ENCODE measurements at places on chromosomes 3 and 15.

DNA sequence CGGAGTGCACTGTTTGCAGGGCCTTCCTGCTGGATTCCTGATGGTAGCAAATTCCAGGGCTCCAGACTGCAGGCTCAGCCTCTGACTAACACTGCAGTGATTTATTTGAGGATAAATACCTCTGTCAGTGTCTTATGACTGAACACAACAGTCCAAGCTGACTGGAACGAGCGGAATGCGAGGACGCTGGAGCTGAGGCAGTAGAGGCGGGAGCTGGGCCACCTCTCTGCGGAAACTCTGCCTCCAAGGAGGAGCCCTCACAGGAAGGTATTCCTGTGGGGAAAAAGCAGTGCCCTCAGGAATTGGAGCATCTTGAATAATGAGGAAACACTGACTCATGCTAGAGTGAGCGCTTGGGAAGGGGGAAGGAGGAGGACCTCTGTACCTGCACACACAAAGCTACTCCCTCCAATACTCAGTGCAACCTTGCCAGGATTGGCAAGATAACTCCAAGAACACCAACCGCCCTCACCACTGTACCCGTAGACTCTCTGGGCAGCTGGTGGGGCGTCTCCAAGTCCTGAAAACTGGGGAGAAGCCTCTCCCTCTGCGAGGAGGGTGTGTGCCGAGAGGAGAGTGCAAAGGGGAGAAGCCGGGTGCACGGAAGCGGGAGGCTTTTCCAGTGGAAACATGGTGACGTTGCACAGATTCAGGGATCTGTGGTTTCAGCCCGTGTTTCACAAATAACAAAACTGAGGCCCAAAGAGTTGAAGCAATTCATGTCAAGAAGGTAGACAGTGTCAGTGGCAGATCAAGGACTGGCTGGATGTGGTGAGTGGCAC, 43.0 kb downstream of the VGLL4 start:
- no peak for DNase-seq

GRCh38 chr3:125059488-125060245, 3.9 kb upstream of the HEG1 start:
- DNase-seq = no peak

DNA sequence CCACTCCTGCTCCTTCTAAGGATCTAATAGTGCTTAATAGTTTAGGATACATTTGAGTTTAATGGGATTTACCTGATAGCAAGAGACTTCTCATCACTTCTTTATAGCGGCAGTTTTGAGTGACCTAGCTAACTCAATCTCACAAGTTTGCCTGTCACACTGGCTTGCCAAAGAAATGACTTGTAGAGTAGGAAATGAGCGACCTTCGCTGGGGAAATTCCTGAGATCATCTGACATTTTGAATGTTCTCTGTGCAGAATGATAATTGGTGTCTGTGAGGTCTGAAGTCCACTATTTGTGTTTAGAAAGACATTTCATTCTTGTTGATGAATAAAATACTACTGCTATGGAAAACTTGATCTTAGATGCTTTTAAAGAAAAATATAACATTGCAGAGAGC, 30.3 kb downstream of the SUCLG2 start:
- DNase-seq = no peak

- DNase-seq = no peak
Observed at GRCh38 chr3:189952272-189952671, 168.4 kb downstream of the P3H2 start.

- no peak for DNase-seq
Observed at GRCh38 chr3:43405888-43406642, 119.7 kb downstream of the SNRK start.

- no peak for DNase-seq
Observed at GRCh38 chr3:30077746-30078145, 528.7 kb upstream of the TGFBR2 start.

DNA sequence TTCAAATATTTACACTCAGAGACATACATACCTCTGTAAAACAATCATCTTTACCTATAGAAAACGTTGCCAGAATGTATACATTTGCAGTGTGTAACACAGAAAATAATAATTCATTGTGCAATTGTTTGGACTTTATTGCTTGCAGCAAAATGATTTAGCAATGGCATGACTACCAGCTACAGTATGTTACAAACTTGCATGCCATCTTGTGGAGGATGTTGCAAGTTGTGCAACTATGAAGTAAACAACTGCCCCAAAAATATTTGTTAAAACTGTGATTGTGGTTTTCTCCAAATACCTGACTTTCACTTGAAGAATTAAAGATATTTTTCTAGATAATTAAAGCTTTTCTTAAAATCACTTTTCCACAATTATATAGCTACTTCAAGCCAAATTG, 27.1 kb upstream of the C3orf49 start:
- no peak for DNase-seq

GRCh38 chr15:56871185-56871584, 47.3 kb upstream of the TCF12 start:
- no peak for DNase-seq

DNA sequence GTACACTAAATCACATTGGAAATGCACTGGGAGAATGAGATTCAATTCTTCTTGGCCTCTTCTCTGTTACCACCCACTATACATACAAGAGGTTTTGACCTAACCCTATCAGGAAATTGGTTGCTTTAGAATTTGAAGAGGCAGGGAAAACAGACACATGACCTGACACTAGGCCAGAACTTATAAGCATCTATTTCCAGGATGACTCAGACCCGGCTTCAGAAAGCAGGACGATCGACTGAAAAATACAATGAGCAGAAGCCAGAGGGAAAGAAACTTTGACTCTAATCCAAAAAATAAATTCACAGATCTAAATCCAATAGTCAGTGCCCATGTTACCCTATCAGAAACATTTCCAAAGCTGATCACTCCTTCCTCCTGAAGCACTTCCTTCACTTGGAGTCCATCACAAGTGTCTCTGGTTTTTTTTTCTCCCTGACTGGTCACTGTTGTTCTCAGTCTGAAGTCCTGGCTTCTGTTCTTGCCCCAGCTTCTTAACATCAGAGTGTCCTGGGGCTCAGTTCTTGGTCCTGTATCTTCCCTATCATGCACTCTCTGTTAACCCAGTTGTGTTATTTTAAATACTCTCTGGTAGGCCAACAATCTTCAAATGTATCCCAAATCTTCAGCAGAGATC, 133.6 kb downstream of the P2RY1 start:
- no peak for DNase-seq

- no peak for DNase-seq
Observed at GRCh38 chr15:53665930-53666329, 93.5 kb downstream of the WDR72 start.

DNA sequence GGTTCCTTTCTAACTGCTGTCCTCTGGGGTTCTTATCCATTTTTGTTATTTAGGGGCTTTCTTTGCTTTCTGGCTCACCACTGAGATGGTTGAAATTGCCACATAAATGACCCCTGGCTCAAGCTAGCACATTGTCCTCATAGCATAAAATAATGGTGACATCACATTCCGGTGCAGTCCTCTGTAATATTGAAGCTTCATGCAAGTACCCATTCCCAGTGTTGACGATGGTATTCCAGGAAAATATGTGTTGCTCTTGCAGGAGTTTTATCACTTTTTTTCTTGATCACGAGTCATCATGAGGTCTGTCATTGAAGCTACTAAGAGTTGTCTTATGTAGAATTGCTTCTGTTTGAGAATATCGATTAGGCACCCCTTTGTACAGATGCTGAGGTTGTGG, 56.1 kb downstream of the CRTC3 start:
- no peak for DNase-seq

DNA sequence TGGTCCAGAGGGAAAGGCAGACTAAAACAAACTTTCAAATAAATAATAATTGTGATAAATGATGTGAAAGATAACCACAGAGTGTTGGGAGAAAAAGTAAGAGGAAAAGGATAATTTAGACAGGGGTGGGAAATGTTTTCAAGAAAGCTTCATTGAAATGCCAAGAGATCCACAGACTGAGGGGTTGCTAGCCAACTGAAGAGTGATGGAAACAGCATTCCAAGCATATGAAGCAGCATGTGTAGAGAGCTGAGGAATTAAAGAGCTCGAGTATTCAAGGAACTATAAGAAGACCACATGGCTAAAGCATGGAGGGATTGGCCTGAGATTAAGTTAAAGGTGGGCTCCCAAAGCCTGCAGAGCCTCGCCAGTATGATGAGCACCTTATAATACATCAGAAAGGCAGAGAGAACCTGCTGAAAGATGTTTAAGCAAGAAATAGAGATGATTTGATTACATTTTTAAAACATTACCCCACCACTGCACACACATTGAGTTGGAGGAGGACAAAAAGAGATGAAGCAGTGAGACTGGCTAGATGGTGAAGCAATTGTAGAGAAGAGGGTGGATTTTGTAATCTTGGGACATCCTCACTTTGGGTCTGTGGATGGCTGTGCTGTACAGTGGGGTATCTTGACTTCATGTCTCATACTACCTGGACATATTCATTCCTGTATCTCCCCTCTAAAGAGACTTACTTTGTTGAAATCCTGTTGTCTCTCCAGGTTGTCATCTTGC, 100.8 kb downstream of the STAC start:
- no peak for DNase-seq

DNA sequence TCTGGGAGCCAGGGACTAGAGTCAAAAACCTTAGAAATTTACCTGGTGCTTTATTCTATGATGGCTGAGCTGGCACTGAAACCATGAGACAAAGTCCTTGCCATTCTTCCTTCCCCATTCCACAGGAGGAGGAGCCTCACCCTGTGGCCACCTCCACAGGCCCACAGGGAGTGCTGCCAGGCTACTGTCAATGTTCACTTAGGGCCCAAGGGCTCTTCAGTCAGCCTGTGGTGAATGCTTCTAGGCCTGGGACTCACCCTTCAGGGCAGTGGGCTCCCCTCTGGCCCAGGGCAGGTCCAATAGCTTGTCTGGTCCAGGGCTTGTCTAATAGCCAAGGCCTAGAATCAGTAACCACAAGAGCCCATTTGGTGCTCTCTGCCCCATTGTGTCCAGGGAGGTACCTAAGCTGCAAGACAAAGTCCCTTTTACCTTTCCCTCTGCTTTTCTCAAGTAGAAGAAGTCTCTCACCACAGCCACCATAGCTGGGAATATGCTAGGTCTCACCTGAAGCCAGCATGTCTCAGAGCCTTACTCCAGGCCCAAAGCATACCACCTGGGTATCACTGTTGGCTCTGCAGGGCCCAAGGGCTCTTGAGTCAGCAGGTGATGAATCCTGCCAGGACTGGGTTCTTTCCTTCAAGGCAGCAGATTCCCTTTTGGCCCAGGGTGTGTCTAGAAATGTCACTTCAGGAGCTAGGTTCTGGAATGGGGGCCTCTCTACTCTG, 61.8 kb upstream of the CHRNB4 start:
- DNase-seq = no peak

DNA sequence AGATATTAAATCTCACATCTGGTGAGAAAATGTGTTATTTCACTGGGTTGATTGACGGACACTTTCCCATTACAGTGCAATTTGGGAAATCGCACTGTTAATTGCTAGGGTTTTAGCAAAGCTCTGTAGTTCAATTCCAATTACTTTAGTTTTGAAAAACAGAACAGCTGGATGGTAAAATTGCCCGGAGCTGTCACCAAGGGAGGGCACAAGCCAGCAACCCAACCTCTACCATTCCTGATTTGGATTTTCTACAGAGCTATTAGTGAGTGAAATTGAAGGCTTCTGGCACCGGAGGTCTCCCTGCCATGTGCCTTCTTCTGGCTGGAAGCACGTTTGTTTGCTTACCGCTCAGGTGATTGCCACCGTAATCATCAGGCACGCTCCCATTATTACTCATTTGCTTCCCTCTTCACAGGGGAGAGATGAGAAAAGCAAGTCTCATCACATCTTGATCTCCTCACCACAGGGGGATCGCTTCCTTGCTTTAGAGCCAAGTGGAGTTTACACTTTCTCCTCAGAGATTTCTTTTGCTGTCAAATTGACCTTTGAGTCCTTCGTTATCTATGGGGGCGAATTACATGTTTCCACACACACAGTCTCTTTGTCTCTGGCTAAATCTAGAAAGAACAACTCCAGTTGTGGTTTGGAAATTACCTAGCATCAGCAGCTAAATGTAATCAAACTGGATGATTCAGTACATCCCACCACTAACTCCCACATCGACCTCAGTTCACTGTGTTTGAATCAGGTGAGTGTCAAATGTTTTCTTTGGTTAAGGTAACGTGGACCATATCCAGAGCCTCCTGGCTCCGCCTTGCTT, 421.7 kb upstream of the GOLIM4 start:
- no peak for DNase-seq

GRCh38 chr3:128787256-128788253, 61.6 kb downstream of the RAB7A start:
- no peak for DNase-seq

DNA sequence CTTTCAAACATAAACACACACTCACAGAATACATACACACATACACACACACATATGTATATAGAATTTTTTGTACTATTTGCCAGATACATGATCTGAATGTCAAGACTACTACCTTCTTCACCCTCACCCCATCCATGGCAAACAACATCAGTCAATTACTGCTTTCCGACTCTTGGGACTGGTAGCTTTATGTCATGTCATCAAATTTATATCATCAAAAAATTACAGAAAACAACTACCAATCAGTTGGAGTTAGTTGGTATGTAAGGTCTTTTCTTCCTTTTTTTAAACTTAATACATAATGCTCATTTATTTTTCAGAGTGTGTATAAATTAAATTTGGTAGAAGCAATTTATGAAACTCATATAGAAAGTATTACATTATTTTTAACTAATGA, 305.7 kb upstream of the MDFIC2 start:
- no peak for DNase-seq

DNA sequence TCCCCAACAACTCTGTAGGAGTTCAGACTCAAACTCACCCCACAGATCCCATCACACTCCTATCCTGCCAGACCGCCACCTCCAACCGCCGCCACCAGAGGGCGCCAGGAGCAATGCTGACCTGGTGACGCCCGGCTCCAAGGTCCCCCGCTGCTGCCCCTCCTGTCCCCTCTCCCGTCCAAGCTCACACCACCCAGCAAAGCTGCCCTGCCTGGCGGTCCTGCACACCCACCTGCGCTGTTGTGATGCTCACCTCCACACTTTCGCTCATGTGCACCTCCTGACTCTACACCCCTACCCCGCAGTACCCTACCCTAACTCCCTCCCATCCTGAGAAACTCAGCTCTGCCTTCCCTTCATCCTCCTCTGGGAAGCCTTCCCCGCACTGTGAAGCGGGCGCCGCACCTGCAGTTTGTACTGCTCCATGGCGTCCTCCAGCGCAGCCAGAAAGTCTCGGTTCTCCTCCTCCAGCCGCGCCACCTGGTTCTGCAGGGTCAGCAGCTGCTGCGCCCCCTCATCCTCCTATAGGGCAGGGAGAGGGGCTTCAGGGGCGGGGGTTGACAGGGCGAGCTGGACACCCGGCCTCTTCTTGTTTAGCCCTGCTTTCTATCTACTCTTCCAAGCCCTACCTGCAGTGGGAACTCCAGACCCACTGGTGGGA, 7.9 kb downstream of the KIF7 start:
- DNase-seq = peak; percentile 24

- DNase-seq = no peak
Observed at GRCh38 chr3:147089286-147089685, 317.1 kb downstream of the ZIC4 start.

- DNase-seq = no peak
Observed at GRCh38 chr15:32730677-32731654, 13.2 kb downstream of the GREM1 start.
